ENCODE measurements at places on chromosomes 5 and 9. TPM values are rescaled to one million over a fixed set of nuclear protein-coding genes. Genes with fewer than 3 reads are reported as not detected.

Gene MRPL22
- 52.8 TPM for polyA plus RNA-seq

Gene PRDM12
- not detected for polyA plus RNA-seq

Gene HACD4
- polyA plus RNA-seq = 3.7 TPM

Gene SPINK5
- polyA plus RNA-seq = 0.31 TPM

DNA sequence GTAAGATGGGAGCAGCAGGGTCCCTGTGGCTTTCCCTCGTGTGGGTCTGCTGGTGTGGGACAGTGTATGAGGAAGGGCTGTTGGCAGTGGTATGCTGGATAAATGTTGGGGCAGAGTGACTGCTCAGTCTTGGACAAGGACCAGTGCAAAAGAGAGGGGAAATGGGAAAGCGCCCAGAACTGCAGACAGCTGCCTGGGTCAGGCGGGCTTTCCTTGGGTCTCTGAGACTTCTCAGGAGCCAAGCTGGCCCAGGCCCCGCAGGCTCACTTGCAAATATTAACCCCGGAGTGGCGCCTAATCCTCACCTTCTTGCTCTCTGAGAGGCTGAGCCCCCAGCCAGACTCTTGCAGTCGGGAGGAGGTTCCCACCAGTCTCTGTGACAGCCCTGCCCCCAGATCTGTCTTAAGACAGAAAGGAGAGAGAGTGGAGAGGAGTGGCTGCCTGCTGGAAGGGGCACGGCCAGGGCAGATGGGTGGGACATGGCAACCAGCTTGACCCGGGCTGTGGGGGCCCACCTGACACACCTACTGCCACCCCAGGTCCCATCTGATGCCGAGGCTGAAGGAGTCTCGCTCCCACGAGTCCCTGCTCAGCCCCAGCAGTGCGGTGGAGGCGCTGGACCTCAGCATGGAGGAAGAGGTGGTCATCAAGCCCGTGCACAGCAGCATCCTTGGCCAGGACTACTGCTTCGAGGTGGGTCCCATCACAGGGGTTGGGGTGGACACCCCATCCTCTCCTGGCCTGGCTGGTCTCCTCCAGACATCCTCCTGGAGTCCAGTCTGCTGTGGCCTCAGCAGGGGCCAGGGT, 105.2 kb downstream of the DAB2IP start:
- DNase-seq = no peak

DNA sequence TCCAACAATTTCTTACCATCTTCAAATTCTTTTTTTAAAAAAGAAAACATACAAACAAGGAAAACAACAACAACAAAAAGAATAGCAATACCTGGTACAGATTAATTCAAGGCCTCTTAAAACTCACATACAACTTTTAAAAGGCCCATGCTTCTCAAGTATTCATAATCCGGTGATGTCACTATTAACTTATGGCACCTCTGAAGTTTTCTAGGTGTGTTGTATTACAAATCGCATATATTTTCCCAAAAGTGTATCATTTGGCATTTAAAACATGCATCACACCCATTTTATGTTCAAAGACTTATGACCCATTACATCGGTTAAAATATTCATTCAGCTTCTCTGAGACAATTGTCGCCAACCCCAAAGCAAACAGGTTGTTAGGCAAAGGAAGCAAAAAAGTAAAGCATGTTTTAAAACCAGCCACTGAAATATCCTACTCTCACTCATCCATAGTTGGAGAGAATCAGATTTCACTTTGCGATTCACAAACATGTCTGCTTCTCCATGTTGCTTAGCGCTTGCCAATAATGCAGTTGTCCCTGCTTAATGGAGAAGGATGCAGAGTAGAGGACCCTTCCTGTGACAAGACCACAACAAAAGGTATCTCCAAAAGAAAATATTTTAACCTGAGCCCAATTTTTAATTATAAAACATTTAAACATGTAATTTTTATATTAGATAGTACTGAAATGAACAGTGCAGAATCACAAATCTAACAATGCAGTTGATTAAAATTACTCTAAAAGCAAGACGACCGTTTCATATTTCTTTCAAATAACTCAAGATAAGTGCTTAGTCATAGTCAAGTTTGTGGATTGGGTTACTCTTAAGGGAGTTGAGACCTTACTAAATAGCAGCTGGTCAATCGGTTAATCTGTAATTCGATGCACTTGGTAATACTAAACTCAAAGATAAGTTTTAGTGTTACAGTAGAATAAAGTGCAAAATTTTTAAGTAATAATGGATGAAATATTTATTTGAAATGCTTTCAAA, 1.6 kb downstream of the SKP1 start:
- no peak for DNase-seq
